CD4-positive, alpha-beta T cell treated with Interleukin-4 for 1 hour (primary cell): ENCODE measurements at places on chromosomes 4 and X.
A peak's percentile ranks its signal among the peaks of the same experiment; 100 is the strongest.

- DNase-seq = no peak
These were observed 161.9 kb downstream of the RELL1 start for GRCh38 chr4:37524267-37524666.

- no peak for DNase-seq
These were observed 90.3 kb downstream of the JAKMIP1 start for GRCh38 chr4:6109842-6110560.

- no peak for DNase-seq
These were observed 43.7 kb downstream of the OTOP1 start for GRCh38 chr4:4182835-4183568.

- DNase-seq = no peak
These were observed 11.8 kb downstream of the IQSEC2 start for GRCh38 chrX:53269536-53270107.

DNA sequence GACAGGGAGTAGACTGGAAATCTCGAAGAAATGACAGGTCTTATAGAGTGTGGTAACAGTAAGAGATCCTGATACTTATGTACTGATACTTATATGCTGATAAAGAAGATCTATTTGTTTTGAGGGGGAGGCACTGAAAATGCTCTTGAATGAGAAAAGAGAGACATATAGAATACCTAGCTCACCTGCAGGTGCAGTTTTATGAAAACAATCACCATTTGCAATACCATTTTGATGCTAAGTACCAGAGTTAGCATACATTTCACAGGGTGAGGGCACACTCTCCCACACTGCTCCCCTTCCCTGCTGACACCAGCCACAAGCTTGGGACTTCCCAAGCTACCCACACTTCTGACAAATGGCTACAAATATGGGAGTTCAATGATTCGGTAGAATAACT, 1490.1 kb upstream of the IGFBP7 start:
- DNase-seq = no peak

DNA sequence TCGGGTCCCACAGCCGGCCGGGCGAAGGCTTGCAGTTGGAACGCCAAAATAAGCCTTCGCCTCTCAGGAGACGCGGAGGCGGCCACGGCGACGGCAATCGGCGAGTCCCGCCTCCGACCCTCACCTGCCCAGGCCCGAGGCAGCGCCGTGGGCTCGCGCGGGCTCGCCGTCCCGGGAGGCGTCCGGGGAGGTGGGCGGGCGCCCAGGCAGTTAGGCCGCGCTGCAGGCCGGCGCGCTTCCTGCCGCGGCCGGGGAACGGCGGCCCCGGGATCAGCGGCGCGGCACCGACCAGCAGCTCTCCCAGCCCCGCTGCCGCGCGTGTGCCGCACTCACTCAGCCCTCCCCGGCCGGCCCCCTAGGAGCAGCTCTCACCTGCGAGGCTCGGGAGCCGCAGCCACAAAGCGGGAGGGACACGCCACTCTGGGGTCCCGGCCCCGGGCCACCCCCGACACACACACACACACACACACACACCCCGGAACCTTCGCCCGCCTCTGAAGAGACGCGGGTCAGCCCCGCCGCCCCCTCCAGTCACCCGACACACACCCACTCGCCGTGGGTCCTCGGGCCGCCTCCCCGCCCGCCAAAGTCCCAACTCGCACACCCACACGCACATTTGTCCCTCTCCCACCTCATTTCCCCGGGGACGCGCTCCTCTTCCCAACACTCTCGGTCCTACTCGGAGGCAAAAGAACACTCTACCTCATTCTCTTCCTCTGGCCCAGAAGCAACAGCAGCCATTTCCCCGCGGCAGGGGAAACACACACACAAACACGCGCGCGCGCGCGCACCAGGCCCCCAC, at the start of gene CNOT6L:
CNOT6L (minus strand) TSS at position 767 of the 802 bp plus-strand sequence; CDS start at position 707, 60 bp downstream.
- peak; percentile 88 for DNase-seq

DNA sequence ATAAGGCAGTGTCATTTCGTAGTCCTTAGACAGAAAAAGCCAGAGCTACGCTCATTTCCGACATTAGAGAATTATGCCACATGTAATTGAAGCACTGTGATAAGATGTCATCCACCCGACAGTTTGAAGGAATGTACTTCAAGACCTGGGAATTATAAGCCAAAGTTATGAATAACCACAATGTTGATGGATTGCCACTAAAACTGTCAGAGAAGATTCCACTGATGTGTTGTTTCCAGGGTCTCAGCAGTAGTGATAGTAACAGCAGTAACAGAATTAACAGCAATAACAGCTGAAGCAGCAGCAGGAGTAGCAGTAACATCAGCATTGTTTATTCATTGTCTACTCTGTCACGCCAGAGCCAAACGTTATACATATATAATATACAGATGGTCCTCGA, 24.7 kb downstream of the RAB33A start:
- DNase-seq = no peak

DNA sequence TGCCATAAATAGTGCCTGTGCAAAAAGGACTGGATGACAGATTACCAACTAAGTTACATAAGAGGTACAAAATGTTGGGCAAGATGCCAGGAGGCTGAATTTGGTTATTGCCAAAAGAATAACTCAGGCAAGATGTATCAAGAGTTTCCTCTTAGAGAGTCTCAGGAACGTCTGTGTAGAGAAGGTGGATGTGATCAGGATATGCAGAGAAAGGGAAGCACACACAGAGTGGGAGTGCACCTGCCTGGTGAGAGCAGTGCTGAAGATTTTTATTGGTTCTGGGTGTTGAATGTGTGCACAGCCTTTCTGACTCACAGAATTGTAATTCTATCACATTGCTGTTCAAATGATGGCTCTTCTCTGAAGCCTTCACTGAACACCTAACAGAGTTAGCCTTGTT, 156.8 kb upstream of the HS3ST1 start:
- DNase-seq = no peak

DNA sequence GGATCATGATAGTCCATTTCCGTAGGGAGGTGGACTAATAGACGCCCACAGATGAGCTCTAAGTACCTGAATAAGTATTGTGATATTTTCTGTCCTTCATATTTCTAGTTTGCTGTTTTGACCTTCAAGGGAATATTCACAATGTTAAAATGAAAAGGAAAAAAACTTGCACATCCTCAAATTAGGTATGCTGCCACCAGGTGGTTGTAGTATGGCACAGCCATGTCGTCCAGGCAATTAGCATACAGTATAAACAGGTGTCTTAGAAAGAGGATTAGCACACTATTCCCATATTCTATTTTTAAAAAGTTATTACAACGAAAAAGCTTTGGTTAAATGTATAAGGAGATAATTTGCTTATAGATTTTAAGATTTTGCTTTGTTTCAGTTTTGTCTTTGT, 802.0 kb downstream of the RPA4 start:
- no peak for DNase-seq

DNA sequence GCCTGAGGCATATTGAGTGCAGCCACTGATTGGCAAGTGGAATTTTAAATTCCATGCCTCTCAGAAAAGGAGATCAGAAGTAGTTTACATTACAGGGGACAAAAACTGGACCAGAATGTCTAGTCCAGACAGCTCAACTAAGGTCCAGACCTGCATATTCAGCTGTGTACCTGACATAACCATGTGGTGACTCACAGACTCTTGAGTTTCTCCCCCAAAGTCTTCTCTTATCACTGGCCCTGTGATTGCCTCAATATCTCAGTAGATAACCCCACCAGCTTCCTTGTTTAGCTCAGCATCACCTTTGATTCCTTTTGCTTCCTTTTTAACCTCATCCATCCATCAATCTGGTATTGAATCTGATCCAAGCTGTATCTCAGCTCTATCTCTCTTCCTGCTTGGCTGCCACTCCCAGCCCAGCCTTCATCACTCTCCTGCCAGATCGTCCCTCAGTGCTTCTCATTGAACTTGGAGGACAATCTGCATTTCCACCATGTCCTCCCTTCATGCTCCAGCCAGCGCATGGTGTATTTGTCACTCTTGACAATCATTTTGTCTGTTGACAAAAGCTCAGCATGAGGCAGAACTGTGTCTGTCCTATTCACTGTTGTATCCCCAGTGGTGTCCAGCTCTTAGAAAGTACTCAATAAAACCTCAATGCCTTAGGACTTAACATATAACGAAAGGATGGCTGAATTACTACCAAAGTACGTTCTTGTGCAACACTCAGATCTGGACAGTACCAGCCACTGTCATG, 27.8 kb upstream of the SLC2A9 start:
- no peak for DNase-seq

- no peak for DNase-seq
These were observed 44.3 kb downstream of the TASL start for GRCh38 chrX:30533266-30533665.

DNA sequence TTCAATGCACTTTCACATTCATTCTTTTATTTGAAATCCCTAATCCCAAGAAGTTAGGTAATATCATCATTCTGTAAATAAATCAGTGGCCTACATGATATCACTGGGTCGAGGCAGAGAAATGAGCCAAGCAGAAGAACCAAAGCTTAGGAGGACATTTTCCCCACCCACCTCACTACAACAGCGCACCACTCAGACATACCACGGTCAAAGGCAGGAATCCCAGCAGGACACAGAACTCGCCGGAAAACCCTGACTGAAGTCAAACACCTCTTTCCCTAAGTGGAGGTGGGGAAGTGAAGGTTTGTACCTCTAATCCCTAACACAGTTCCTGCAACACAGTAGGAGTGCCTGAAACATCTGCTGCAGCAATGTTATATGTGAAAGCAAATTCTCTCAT, 21.5 kb downstream of the RELL1 start:
- DNase-seq = no peak

DNA sequence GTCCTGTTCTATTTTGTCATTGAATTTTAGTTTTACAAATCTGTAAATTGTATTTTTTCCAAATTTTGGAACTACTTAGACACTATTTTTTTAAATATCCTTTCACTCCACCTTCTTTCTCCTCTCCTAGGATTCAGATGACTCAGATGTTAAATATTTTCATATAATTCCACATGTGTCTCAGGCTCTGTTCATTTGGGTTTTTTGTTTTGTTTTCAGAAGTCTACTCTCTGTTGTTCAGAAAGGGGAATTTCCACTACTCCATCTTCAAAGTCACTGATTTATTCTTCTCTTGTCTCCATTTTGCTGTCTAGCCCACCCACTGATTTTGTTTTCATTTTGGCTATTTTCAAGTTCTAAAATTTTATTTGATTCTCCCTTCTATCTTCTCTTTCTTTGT, 264.0 kb upstream of the SLIT2 start:
- DNase-seq = no peak

- peak; percentile 62 for DNase-seq
These were observed 478 bp upstream of the PLXNA3 start for GRCh38 chrX:154457491-154458115.

- DNase-seq = no peak
These were observed 23.1 kb downstream of the CT47C1 start for GRCh38 chrX:119095936-119096335.

DNA sequence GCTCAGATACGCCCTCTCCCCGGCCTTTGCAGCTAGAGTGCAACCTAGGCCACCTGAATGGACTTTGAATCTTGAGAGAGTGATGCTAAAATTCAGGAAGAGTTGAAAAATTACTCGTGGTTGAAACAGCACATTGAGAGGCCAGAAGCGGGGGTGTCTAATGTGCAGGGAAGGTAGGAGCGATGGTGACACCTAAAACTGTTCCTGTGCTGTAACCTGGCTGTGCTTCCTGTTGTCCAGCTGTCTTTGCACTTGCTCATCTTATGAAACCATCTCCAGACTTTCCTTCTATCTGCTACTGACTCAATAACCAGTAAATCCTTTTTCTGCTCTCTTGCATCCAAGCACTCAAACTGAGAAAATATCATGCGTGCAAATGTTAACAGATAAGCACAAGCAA, 106.4 kb upstream of the RPS6KA3 start:
- no peak for DNase-seq

- no peak for DNase-seq
These were observed 23.5 kb downstream of the UVSSA start for GRCh38 chr4:1370321-1371124.

GRCh38 chr4:1629699-1630083, 54.4 kb downstream of the FAM53A start:
- DNase-seq = no peak

DNA sequence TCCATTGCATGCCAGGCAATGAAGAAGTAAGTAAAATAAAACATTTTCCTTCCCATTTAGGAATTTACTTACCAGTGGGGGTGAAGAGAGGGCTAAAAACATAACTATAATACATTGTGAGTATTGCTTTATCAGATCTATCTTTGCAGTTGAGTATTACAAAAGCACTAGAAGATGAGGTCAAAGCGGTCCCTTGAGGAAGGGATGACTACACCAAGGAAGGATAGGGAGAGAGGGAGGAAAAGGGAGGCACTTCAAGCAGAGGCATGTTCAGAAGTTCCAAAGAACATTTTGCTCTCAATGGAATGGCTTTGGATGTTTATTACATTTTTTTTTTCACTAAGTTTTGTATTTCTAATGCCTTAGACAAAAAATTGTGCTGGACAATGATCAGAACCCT, 127.8 kb downstream of the TET2 start:
- no peak for DNase-seq
